ENCODE measurements at places on chromosomes 16 and 17. TPM values are rescaled to one million over a fixed set of nuclear protein-coding genes. Genes with fewer than 3 reads are reported as not detected.

CDK3 gene
- total RNA-seq = 4.9 TPM

TRAPPC1 gene
- total RNA-seq = 14.6 TPM

ZSCAN10 gene
- total RNA-seq = not detected

IL21R gene
- total RNA-seq = 0.14 TPM

ZP2 gene
- not detected for total RNA-seq

CLEC18C gene
- total RNA-seq = 0.68 TPM

SARM1 gene
- total RNA-seq = 19.5 TPM

RHBDL1 gene
- total RNA-seq = 8.0 TPM

GRCh38 chr16:85615014-85615851 is 2.1 kb downstream of the GSE1 start:
- DNase-seq = no peak

GRCh38 chr16:66127459-66128370 is 238.8 kb upstream of the CDH5 start:
- DNase-seq = no peak

GRCh38 chr17:6099492-6099891 is 29.3 kb downstream of the WSCD1 start:
- DNase-seq = no peak

DNA sequence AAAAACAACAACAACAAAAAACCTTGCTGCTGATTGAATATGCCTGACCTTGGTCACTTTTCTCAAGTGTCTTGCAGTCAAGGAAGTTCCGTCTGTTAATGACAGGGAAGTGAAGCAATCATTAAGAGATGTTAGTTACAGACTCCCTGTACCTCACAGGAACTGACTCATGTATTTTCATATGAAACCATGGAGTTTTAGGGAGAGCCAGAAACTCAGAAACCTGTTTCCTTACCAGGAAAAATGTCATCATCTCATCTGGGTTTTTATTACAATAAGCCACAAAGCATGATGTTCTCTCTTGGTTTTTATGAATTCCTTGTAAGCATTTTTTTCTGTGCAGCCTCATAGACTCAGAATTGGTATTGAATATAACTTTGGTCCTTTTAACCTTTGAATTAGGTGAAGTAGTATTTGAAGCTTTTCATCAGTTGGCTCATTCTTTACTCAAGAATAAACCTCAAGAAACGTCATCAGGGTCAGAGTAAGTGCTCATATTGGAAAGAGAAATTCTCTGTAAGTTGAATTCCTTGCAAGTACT is 10.3 kb downstream of the LYRM1 start:
- DNase-seq = no peak

DNA sequence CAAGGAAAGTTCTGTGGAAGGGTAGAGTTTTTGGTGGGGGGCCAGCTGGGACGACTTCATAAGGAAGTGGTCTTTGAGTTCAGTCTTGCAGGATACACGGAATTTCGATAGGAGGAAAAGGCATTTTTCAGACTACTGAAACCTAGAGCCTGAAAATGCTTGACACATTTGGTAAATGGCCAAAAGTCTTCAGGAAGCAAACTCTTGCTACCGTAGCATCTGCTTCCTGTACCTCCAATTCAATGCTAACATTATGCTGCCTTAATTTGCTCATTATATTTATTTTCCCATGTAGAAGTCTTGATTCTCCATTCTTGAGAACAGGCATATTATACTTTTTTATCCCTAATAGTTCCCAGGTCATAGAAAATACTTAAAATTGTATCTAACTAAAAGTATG is 129.3 kb upstream of the MED13 start:
- no peak for DNase-seq

DNA sequence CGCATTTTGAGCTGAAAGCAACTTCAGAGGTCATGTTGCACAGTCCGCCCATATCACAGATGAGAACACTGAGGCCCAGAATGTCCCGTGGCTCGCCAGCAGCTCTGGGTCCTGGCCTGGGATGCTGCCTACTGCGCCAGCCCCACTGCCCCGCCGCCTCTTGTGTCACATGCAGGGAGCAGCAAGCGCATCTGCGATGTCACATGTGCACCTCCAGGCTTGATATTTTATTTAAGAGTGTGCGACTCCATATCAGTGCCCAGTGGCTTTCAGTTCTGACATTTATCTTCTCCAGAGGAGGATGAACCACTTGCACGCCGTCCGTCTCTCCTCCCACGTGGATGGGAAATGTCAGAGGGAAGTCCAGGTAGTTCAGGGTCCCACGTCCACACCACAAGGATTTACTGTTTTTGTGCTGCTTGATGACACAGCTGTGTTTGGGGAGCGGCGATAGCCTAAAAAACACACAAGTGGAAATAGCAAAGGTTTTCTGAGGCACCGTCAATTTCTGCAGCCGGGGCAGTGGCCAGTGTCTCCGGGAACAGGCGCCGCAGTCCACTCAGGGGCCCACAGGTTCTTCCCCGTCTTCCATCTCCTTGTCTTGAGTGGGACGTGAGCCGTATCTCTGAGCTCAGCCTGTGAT is 7.0 kb upstream of the RBFOX3 start:
- DNase-seq = no peak

GRCh38 chr16:46883353-46883689 is 841 bp upstream of the GPT2 start:
- no peak for DNase-seq

DNA sequence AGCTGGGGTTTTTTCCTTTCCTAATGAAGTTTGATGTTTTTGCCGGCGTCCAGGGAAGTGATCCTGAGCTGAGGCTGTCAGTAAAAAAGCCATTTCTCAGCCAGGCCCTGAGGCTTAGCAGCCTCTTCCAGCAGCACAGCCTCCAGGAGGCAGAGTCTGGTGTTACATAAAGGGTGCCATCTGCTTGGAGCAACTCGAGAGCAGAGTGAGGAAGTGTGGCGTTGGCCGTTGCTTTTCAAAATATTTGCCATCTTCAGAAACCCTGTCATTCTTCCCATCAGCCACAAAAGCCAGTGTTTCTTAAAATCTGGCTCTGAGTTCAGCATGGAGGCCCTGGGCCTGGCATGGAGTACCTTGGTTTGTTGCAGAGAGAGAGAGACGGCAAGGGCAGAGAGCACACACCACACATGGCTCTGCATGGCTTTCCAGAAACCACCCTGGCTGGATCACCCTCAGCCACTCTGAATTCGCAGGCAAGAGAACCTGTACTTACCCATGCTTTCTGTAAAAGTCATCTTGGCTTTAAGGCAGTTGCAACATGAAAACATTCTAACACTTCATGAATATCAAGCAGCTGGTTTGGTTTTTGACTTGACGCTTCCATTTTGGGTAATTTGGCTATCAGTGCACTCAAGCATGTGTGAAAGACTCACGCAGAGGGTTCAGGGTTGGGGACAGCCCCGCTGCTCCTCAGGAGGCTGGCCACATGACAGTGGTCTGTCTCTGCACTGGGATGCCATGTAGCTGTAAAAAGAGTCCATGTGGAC is 21.0 kb downstream of the PMM2 start:
- DNase-seq = no peak

DNA sequence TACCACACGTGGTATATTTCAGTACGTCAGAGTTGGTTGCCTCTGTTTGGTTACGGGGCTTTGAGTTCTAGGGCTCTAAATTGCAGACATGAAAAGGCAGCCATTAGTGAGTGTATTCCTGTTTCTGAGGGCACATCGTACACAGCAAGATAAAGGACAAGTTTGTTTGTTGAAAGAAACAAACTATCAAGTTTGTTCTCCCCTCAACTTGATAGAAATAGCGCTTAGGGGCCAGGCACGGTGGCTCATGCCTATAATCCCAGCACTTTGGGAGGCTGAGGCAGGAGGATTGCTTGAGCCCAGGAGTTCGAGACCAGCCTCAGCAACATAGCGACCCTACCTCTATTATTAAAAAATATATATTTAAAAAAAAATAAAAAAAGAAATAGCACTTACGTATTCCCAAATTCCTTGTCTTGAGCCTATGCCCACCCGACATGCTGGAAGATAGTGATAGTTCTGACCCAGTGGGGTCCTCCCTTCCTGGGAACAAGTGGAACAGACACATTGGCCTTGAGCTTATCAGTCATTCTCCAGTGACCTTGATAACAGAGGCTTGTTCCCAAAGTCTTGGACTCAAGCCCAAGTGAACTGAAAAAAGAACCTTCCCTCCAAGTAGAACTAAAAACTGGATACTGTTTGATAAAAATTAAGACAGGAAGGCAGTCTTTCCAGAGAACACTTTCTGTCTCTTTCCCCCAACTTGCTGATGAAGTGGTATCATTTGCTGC is 139.9 kb upstream of the CACNG3 start:
- DNase-seq = no peak

DNA sequence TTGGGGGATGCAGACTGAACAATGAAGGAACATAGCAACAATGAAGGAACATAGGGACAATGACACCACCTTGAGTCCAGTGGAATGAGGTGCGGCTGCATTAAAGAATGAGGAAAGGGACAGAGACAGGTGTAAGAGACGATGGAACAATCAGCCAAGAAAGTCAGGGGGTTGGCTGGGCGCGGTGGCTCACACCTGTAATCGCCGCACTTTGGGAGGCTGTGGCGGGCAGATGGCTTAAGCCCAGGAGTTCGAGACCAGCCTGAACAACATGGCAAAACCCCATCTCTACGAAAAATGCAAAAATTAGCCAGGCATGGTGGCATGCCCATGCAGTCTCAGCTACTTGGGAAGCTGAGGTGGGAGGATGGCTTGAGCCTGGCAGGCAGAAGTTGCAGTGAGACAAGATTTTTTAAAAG is 13.6 kb upstream of the CBFB start:
- no peak for DNase-seq

GRCh38 chr17:15121426-15121825 is 143.7 kb downstream of the PMP22 start:
- no peak for DNase-seq

DNA sequence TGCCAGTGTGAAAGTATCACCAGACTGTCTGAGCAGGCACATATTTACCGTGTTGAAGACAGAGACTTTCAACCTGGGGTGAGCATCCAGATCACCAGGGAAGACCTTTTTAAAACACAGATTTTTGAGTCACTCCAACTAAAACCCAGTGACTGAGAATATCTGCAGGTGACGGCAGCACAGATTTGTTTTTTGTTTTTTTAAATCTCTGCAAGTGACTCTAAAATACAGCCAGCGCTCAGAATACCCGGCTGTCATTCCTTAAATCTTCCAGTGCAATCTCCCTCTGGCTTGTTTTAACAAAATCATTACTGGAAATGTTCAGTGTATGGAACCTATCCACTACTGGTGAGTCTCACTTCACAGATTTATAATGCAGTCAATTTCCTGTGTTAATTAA is 19.3 kb upstream of the INPP5K start:
- DNase-seq = no peak

DNA sequence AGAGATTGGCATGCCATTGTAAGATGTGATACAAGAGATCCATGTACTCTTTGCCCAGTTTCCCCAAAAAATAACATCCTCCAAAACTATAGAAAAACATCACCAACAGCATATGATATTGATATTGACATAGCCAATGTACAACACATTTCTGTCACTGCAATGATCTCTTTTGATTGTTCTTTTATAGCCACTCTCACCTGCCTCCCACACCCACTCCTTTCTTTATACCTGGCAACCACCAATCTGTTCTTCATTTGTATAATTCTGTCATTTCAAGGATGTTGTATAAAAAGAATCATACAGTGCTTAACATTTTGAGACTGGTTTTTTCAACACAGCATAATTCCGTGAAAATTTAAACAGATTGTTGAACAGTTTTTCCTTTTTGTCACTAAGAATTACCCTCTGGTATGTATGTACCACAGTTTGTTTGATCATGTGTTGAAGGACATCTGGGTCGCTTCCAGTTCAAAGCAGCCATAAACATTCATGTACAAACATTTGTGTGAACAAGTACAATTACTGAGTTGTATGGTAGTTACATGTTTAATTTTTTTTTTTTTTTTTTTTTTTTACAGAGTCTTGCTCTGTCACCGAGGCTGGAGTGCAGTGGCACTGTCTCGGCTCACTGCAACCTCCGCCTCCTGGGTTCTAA is 9.9 kb downstream of the KRTAP9-1 start:
- DNase-seq = no peak

DNA sequence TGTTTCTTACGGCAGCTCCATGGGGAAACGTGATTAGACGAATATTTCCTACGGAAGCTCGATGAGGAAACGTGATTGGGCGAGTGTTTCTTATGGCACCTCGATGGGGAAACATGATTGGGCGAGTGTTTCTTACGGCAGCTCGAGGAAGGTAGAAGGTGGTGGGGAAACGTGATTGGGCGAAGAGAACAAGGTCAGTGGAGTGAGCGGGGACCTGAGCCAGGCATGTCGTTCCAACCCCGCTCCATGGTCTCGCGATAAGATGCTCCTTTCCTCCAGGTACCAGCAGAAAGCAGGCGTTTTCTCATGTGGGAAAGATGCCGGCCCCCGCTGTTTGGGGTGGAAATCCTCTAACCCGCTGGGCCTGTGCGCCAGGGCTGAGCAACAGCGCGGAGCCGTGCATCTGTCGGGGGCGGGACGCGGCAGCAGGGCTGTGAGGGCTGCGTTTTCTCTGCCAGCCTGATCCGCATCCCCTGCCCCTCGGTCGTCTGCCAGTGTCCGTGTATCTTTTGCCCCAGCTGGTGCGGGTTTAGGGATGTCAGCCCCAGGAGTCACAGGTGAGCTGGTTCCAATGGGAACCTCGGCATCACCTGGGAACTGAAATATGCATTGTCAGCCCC is 25.6 kb upstream of the DOC2B start:
- DNase-seq = no peak

- DNase-seq = no peak
These were observed 15.0 kb downstream of the HASPIN start for GRCh38 chr17:3738562-3739295.
